ENCODE measurements at places on chromosomes 7 and 10.
A peak's percentile ranks its signal among the peaks of the same experiment; 100 is the strongest.

DNA sequence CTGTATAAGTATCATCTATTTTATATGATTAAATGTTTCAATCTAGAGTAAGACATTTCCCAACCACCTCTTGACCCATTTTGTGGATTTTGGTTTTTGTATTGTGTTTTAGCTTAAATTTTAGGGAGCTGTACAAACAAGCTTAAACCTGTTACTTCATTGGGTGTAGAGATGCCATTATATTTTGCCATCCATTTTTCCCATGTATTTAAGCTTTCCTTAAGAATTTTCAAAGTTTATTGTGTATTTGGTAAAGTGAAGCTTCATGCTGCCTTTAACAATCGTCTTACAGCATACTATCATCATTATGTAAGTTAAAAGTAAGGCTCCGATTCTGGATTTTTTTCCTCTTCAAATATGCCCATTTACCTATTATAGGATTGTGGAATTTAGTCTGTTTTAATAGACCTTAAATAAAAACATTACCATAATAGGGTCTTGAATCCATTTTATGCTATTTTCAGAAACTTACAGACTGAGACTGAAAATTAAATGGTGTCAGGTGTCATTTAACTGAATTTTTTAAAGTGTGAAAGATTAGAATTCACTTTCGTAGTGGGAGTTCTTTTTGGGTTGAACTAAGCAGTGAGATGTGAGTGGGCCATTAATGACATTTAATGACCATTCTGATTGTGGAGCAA is 2.2 kb downstream of the KMT2E start:
- DNase-seq = no peak

DNA sequence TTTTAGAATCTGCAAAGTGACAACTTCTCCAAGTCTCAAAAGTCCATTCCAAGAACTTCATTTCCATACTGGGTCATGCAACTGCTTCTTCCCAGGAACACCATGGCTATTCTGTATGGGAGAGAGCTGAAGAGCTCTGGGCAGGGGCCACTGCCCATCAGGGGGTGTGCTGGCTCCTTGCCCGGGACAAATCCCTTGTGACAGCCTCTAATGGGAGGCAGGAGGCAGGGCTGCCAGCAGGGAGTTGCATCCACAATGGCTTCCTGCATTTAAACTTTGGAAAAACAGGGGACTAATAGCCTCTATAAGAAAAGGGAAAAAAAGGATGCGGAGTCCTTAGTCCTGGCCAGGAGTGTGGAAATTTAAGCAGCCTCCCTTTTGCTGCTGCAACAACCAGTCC is 18.4 kb upstream of the FRMD4A start:
- no peak for DNase-seq

- no peak for DNase-seq
These were observed 292.8 kb downstream of the SFMBT2 start for GRCh38 chr10:7117806-7118674.

- DNase-seq = no peak
These were observed 3.1 kb downstream of the AHCYL2 start for GRCh38 chr7:129227646-129228578.

DNA sequence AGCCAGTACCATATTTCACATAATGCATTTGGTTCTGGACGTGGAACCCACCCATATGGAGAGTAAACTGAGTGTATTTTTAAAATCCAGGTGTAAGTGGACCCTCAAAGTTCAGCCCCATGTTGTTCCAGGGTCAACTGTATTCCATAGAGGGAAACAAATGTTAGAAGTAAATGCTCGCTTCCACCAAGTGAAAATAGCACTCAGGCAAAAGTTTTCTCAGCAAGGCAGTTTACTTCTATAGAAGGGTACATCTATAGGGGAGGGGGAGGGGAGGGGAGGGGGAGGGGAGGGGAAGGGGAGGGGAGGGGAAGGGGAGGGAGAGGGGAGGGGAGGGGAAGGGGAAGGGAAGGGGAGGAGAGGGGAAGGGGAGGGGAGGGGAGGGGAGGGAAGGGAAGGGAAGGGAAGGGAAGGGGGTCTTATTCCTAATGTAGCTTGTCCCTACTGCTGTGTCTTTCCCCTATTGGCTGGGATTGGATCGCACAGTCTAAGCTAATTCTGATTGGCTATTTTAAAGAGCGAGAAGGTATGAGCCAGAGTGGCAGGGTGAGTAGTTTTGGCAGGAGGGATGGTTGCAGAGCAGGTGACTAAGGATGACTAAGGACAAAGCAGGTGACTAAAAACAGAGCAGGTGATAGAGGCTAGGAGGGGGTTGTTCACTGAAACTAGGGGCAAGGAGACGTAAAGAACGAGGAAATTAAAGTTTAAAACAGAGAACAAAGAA is 29.1 kb downstream of the GARIN1A start:
- DNase-seq = no peak

GRCh38 chr7:51471210-51471980 is 154.8 kb upstream of the COBL start:
- DNase-seq = no peak

- DNase-seq = no peak
These were observed 110.0 kb downstream of the CAMK1D start for GRCh38 chr10:12459340-12459739.

DNA sequence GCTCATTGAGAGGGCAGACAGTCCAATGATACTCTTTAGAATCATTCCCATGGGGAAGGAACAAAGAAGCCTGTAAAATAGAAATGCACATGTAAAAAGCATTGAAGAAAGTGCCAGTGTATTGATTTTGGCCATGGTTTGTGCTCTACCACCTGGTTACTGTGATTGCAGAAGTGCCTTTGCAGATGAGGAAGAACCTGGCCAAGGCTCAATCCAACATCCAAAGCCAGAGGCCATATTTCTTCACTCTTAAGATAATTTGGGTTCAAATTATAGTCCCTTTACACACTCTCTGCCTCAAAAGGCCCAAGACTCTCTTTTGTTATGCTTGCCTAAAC is 122.1 kb downstream of the EGFR start:
- DNase-seq = no peak

DNA sequence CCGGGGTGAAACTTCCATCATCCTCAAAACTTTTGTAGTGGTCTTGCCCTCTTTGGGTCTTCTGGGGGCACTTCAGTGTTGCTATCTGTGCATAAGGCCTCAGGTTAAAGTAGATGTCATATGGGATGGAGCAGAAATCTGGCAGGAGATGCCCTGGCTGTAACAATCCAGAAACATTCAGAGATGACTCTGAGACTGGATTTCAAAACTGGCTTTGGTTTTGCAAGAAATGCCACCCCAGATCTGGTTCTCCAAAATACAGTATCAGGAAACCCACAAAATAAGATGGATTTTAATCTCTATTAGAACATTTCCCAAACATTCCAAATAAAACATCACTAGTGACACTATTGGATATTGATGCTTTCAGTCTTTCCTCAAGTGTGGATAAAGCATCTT is 191.5 kb downstream of the REEP3 start:
- DNase-seq = no peak

DNA sequence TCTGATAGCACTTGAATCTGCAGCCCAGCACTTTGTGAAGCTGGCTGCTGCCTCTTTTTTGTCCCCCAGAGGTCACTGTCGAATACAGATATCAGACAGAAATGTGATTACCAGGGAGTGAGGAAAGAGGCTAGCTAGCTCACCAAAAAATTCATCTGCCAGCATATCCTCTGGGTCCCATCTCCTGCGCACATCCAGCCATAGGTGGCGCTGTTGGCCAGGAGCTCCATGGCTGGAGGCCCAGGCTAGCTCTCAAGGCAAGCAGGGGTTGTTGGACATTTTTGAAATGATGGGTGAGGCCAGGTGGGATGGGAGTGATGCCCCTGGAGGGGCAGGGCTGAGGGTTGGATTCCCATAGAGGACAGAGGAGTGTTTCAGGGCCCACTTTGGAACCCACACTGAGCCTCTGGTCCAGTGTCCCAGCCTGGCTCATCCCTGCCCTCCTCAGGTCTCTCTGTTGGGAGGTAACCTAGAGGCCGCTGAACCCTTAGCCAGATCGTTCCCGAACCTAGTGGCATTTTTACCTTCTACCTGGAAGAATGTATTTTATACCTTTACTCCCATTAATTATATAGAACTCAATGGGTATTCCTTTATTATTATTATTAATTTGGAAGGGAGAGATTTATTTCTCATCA is 14.8 kb downstream of the DPCD start:
- peak; percentile 72 for DNase-seq

DNA sequence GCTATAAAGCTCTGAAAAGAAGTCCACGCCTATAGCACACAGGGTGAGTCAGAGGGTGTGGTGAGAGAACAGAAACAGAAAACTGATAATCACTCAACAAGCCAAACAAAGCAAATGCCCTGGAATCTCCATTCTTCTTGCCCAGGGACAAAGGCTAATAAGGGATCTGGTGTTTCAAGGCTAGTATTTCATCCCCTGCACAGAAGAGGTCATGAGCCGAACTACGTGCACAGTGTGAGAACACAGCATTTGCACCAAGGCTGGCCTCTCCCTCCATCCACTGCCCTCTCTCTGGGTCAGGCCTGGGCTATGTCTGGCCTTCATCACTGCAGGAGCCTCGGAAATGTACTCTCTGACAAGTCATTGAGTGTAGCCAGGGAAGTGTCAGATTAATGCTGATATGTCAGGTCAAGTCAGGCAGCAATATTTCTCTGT is 42.7 kb downstream of the PRR15 start:
- DNase-seq = no peak

DNA sequence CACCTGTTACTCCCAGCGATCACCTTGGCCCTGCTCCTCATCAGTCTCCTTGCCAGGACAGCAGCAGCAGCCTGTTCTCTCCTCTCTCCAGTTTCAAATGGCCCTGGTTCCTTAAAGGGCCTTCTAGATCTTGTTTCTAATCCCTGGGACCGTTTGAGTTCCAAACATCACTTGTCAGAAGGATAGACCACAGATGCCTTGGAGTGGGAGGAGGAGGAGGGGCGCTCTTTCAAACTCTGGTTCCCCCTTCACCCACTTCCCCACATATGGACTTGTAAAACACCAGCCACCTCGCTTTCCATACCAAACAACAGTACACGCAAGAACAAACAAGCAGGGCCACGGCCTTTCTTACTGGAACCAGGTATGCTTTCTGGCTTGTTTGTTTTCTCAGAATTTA is 104.8 kb downstream of the PLXNA4 start:
- DNase-seq = no peak
